ENCODE measurements at places on chromosomes 7 and 10.

DNA sequence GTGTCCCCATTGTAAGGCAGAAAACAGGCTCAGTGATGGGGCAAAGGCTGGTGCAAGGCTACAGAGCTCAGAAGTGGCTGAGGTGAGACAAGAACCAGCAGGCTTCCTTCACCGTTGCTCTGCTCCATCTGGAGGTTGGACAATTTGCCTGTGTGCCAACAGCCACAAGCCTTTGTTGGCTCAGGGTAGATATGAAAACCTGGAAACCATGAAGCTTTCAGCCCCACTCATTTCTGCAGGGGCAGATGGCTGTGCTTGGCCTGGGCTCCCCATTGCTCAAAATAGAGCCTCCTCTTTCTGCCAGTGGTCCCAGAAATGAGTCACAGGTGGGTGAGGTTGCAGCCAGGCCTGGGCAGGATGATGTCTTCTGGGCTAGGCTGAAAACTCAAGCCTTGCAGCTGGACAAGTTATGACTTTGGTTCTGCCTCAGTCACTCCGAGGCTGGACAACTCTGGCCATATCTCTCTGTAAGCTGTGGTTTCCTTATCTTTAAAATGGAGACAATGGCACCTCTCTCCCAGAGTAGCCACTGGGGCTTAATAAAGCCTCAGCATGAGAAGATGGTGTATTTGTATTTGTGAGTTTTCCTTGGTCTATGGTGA is 12.2 kb upstream of the ZNF273 start:
- DNase-seq, result peak; percentile 60

- no peak for DNase-seq
Measured at GRCh38 chr10:22742678-22743077, 28.3 kb upstream of the PIP4K2A start.

DNA sequence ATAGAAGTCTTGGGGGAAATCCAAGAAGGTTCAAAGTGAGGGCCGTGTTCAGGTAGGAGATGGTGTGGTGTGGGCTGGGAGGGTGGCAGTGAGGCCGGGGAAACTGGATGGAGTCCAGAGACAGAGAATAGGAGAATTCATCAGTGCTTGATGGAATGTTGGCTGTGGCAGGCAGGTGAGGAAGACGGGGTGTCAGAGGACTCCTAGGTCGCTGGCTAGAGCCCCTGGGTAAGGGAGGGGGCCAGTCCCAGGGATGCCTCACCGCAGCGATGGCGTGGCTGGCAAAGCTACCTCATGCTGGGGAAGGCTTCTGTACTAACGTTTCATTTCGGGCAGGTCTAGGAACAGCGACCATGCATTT is 373.0 kb downstream of the RPS24 start:
- no peak for DNase-seq

- DNase-seq, result no peak
Measured at GRCh38 chr10:103096130-103096529, 96.9 kb downstream of the NT5C2 start.

GRCh38 chr7:117907049-117907640 is 33.9 kb upstream of the CTTNBP2 start:
- no peak for DNase-seq

GRCh38 chr10:73818402-73818801 is 7.0 kb upstream of the NDST2 start:
- DNase-seq, result no peak

- no peak for DNase-seq
Measured at GRCh38 chr10:6722616-6723004, 142.5 kb upstream of the PRKCQ start.

DNA sequence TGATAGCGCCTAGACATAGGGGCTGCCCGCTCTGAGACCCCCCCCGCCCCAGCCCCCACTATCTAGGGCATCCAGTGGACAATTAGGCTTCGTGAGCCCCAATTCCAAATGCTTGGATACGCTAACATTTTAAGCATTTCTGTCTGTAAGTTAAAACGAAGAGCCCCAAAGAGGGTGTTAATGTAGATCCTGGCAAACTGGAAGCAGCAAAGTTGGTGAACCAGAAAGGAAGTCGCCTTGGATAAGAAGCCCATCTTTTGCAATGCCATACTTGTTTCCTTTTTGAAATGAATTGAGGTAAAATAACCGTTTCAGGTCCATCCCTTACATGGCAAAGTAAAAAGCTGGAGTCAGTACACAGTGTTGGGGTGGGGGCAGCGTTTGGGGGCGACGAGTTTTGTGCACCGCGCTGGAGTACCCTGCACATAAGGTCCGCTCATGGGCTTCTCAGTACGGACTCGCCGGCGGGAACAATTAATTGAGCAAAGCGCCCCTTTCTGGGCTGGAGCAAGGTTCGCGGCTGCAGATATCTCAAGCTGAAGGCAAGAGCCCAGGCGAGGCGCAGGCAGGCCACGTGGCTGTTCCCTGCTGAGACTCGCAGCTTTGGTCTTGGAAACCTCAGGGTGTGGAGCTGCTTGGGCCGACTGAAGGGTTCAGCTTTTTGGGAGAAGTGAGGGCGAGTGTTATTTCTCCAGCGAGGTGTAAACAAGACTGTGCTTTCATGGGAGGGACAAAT is 1.4 kb upstream of the TWIST1 start:
- no peak for DNase-seq

DNA sequence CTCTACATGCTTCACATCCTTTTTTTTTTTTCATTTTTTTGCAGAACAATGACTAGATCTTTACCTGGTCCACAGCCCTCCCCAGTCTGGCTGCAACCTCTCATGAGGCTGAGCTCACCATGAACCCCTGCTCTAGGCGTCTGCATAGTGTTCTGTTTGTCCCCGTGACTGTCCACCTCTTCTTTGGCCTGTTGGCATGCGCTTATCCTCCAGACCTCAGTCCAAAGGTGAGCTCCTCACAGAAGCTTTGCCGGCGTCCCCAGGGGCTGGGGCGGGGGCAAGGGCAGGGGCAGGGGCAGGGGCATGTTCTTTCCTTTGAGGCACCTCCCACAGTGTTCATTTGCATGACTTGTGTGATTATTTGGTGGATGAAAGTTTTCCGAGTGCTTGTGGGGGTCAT is 218.4 kb upstream of the ZNF32 start:
- DNase-seq, result no peak

DNA sequence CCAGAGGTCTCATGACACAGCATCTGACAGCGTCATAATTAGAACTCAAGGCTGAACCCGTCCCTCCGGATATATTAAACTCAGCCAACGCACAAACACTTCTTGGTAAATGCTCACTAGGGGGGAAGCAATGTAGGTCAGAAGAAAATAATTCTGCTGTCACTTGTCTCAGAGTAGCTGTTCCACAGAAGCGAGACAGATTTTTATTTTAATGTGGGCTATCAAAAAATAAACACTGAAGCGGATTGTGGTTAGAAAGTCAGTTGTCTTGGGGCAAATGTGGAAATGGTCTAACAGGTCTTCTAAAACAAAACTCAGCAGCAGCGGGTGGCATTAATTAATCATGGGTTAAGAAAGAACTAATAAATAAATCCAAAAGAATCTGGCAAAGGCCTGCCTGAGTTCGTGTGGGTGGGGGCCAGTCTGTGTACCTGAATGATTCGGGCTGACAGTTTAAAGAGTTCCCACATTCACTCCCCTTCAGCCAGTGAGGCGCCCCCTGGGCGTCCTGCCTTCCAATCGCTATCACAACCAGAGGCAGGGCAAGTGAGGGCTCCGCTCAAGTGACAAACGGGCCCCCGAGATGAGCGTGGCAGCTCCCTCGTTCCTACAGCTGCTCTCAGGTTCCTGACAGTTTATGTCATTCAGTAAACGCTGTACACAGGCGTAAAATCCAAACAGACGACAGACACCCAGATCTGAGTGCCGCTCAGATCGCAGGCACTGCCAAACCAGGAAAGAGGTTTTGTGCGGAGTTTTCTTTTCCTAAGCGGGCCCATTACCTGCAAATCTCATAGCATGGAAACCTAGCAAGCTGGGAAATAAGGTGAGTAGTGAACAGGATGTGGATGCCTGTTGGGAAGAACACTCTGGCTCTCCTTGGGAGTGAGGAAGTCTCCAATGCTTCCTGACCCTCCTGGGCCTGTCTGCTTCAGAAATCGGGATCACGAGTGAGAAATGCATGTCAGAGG is 52.9 kb downstream of the NRAP start:
- DNase-seq, result no peak

DNA sequence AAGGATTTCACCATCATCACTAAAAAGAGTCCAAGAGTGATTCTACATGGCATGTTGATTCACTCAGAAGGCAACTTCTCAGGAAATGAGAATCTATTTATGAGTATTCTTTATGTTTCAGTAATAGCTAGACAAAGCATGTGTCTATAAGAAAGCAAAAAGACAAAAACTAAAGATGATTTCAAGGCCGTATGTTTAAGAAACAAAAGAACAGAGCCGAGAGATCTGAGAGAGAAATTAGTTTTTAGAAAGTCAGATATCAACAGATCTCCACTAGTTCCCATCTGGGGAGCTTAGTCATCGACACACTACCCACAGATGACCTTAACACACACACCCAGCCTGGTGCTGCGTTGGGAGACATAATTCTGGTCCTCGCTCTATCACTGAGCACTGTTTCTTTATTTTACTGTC is 21.0 kb downstream of the PIP4K2A start:
- DNase-seq, result no peak

GRCh38 chr7:26376175-26376917 is 84.7 kb downstream of the SNX10 start:
- peak; percentile 61 for DNase-seq

- no peak for DNase-seq
Measured at GRCh38 chr7:132279718-132280117, 296.6 kb downstream of the PLXNA4 start.

GRCh38 chr10:48511066-48511874 is 93.6 kb downstream of the ARHGAP22 start:
- DNase-seq, result no peak

DNA sequence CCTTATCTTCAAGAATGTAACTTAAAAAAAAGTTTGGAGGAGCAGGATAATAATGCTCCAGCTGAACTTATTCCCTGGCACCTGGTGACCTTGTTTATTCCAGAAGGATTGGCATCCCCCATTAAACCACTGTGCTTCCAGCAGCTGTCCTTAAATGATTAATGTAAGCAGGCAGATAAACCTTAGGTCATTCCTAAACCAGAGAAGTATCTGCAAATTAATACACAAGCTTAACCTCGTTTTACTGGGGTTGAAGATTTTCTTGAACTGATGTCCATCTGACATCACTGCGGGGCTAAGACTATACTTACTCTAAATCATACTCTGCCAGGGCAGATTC is 116.1 kb upstream of the PALS2 start:
- no peak for DNase-seq

- no peak for DNase-seq
Measured at GRCh38 chr7:43658718-43659548, 70.4 kb downstream of the COA1 start.

DNA sequence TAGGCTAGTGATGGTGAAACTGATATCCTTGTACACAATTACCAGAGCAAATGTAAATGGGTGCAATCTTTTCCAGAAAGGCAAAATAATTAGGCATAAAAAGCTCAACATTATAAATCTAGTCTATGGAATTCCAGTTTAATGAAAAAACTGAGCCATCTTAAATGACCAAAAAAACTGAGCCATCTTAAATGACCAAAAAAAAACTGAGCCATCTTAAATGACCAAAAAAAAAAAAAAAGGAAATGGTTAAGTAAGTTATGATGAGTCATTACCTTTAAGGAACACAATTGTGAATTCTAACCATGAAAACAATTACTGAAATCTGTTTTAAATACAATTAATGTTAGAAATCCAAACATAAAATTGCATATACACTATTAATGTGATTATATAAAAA is 25.3 kb downstream of the USP6NL start:
- DNase-seq, result no peak

GRCh38 chr7:8386926-8387550 is 46.4 kb upstream of the NXPH1 start:
- DNase-seq, result no peak

DNA sequence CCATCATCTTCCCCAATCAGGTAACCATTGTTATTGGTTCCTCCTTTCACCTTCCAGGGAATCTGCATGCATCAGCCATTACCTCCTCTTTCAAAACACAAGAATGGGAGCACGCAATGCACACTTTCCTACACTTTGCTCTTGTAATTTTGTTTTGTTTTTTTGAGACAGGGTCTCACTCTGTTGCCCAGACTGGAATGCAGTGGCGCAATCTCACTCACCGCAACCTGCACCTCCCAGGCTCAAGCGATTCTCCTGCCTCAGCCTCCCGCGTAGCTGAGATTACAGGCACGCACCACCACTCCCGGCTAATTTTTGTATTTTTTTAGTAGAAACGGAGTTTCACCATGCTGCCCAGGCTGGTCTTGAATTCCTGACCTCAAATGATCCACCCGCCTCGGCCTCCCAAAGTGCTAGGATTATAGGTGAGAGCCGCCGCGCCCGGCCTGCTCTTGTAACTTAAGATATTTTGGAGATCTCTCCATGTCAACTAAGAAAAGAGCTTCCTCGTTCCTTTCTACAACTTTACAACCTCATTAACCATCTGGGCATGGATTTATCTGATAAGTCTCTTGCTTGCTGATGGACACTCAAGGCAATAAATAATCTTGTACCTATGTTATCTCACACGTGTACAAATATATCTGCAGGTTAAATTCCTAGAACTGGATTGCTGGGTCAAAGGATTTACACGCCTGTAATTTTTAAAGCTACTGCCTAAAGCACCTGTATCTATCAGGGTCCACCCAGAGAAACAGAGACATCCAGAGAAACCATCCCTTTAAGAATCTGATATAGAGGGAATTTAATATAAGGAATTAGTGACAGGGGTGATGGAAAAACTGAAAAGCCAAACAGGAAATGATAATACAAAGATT is 4.2 kb downstream of the CYTH3 start:
- no peak for DNase-seq

DNA sequence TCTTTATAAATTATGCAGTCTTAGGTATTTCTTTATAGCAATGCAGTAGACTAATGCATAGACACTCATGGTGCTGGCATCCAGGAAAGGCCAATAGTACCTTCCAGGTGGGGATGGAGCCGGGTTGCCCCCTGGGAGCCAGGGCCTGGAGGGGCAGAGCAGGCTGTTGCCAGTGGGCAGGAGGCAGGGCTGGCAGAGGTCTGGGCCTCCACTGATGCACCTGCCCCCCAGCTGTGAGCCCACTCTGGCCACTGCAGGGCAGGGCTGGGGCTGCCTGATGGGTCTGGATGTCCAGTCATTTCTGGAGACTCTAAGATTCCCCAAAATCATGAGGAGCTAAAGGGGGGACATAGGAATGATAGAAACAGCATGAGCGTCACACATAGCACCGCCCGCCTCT is 66.7 kb downstream of the MICALL2 start:
- DNase-seq, result no peak

DNA sequence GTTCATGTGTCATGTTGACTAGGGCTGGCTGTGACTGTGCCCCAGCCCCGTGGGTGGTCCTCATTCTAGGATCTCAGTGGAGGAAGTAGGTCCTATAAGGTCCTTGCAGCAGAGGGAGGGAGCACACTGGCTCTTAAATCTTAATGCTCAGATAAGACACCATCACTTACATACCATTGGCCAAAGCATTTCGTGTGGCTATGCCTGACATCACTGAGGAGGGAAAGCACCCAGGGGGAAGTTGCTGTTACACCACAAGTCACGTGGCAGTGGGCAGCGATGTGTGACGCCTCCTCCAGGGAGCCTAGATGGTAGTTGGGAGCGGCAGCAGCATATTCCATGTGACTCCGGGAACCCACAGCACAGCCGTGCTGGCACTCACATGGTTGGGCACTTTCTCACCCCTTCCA is 224.7 kb upstream of the SH2B2 start:
- DNase-seq, result no peak

- DNase-seq, result no peak
Measured at GRCh38 chr7:129017933-129018538, 36.9 kb downstream of the TNPO3 start.

GRCh38 chr10:7968510-7969112 is 85.9 kb upstream of the GATA3 start:
- no peak for DNase-seq

- DNase-seq, result no peak
Measured at GRCh38 chr10:61897671-61898434, 3.6 kb upstream of the ARID5B start.

All from NCI-H446 treated with DMSO at 0.1 percent for 48 hours (cell line).